ENCODE measurements at places on chromosomes 12 and 14.

- no peak for DNase-seq
Observed at GRCh38 chr12:108948367-108948766, 68.5 kb downstream of the DAO start.

DNA sequence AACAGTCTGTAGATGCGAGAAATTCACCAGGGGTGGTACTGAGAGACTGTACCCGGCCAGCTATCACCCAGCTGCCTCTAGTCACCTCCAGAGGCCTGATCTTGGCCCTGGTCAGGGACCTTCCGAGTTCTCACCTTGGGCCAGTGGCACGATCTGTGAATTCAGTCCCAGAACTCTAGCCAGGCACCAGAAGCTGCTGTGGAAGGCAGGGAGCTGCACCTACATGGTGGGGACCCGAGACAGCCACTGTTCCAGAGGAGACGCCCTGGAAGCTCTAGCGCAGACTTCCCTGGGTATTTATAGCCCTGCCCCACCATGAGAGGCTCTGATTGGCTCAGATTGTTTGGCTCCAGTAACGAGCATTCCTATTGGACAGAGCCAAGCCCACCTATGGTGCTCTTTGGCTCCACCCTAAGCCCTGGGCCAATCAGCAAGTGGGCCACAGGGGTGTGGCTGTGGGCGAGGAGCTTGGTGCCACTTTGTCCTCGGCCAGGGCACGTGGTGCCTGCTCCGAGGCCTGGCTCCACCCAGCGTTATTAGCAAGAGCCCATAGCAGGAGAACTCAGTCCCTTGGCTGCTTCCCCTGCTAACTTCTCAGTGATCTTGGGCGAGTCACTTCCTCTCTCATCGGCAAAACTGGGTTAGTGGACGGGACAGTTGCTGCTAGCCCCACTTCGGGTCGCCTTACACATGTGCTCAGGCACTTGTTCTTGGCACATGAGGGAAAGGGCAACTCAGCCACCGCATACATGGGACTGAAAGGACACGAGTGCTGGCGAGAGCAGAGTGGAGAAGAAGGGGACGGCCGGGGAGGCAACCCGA is 89.0 kb upstream of the BCL11B start:
- no peak for DNase-seq

DNA sequence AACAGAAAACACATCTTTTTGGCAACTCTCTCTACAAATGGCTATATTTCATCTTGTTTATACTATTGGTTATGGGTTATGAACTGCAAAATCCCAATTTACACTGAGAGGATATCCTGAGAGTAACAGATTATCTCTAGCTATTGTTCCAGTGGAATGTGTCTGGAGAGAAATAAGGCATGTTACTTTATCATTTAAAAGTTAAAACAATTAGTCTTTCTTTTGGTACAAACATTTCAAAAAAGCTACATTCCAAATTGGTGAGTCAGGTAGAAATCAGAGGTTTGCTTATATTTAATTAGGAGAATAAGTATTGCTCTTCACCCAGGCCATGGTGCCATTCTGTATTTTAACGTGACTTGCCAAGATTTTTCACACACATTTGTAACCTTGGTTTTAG is 411.6 kb downstream of the CCER1 start:
- no peak for DNase-seq

GRCh38 chr12:25241167-25242020 is 9.3 kb downstream of the KRAS start:
- no peak for DNase-seq

DNA sequence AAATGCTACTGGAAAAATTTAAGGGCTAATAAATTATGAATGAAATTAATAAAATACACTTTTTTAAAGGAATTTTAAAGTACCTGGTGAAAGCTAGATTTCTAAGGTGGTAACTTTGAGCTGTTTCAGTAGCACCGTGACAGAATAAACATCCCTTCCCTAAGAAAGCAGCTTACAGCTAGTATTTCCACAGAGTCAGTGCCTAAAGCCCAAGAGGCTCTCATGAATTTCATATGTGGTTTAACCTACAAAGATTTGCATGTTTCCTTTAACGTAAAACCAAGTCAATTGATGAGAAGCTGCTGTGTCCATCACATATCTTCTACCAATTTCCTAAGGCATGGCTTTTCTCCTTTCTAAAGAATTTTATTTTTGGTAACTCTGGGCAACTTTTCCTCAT is 56.8 kb downstream of the IFNG start:
- DNase-seq: no peak

DNA sequence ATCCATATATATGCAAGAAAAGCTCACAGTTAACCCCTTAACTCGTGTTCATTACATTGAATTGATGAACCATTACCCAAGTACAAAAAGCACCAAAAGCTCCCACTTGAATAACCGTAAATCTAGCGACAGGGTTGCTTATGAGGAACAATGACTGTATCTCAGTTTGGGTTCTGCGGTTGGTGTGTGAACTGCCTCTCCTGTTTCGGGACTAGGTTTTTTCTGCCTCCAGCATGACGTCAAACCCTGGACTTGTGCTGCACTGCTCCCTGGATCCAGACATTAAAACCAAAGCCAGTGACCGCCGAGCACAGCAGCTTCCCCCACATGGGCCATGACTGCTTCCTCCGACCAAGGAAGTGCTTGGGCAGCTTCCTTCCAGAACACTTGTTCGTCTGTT is 77.7 kb downstream of the SETD3 start:
- DNase-seq: no peak

GRCh38 chr12:107057071-107057834 is 36.1 kb downstream of the CRY1 start:
- no peak for DNase-seq

DNA sequence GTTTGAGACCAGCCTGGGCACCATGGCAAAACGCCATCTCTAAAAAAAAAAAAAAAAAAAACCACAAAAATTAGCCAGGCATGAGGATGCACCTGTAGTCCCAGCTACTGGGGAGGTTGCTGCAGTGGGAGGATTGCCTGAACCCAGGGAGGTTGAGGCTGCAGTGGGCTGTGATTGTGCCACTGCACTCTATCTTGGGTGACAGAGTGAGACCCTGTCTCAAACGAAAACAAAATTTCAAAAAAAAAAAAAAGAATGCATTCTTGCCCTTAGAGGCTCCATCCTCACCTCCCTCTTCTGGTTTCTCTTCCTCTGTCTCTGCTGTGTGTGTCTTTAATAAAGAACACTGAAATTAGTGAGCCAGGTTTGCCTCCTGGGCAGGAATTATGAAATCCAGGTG is 107.8 kb downstream of the VCPKMT start:
- DNase-seq: no peak

- DNase-seq: no peak
Observed at GRCh38 chr12:109594556-109595317, 21.1 kb downstream of the MVK start.

DNA sequence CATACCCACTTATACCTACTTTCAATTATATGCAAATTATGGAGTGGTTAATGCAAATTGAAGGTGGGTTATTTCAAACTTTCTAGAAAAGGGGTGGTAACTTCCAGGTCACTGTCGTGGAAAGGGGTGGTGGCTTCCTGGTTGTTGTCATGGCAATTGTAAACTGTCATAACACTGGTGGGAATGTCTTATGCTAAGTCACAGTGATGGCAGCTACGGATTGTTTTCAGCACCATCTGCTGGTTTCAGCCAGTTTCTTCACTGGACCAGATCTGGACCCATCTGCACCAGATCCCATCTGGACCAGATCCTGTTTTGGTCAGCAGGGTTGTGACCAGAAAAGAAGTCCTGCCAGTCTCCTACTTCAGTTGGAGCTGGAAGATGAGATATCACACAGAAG is 1469.3 kb downstream of the AACS start:
- DNase-seq: no peak

DNA sequence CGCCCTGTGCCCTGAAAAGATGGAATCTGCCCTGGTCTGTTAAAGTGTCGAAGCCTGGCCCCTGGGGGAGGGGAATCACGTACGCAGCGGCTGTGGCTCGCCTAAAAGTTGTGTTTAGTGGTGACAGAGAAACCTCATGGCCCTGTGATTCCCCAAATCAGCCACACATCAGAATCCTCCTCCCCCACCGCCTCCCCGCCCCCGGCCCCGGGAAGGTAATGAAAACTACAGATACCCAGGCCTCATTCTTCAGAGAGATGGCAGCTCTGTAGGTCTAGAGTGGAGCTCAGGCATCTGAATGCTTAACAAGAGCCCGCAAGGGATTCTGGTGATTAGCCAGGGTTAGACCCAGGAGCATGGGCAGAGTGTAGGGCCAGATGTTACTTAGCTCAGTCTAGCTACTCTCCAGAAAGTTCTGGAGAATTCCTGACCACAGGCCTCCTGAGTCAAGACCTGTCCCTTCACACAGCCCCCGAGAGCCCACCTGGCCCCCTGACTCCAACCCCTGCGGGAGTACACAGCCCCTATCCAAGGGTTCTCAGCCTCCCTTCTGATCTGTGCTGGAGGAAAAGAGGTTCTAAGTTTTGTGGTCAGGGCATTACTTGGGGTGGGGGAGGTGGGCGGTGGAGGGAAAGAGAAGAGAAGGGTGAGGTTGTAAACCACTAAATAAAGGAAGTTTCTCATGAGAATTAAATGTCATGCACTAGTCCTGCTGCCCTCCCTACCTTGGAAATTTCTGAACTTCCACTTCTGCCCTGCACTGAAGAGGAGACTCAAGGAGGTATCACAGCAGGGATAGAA is 114.8 kb downstream of the PLXNC1 start:
- no peak for DNase-seq

DNA sequence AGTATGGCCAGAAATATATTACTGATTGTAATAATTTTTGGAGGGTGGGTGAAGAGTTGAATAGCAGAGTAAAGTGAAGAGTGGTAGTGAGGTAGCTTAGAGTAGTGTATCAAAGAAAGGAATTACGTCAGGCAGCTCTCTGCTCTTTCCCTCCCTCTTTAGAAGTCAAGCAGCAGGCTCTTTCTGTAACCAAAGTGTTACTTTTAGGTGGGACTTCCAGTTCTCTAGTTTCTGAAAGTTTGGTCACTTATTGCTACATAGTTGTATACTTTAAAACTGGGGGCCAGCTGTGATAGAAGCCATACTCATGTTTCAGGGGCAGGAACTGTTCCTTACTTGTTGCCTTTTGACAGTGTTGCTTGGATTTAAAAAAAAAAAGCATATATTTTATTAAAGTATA is 30.6 kb downstream of the ATF7IP start:
- DNase-seq: no peak

GRCh38 chr12:57935331-57935730 is 6.0 kb upstream of the ATP23 start:
- DNase-seq: no peak

All from GM12892 (cell line).